ENCODE measurements at places on chromosomes 12 and 14.

DNA sequence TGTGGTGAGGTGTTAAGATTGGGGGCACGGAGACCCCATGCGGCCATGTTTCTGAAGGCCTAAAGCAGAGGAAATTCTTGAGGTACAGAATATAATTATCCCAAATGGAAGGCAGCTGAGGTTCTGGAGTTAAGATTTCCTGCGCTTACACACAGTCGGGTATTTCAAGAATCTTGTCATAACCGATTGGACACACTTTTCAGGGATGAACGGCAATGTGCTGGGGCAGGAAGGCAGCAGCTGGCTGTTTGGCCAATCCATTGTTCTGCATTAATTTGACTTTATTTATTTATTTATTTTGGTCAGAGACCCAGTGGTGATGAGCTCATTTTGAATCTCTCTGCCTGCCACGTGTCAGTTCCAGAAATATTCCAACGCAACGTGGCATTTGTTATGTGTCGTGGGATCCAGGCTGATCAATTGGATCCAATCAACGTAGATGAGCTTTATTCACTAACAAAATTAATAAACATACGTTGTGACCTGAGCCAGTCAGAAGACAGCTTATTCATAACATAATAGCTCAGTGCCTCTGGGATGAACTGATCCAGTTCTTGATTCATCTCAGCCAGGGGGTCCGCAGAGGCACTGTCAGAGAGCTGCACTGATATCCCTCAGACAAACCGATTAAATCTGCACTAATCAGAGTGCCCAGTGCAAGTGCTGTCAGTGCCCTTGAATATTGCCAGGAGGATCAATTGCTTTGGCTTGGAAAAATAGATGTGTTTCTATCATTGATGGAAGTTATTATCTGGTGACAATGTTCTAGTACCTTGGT lies 181.0 kb downstream of the KTN1 start:
- no peak for DNase-seq

GRCh38 chr12:13243516-13244070 lies 47.1 kb downstream of the EMP1 start:
- no peak for DNase-seq

- no peak for DNase-seq
Observed at GRCh38 chr14:73472185-73473114, 14.1 kb upstream of the NUMB start.

DNA sequence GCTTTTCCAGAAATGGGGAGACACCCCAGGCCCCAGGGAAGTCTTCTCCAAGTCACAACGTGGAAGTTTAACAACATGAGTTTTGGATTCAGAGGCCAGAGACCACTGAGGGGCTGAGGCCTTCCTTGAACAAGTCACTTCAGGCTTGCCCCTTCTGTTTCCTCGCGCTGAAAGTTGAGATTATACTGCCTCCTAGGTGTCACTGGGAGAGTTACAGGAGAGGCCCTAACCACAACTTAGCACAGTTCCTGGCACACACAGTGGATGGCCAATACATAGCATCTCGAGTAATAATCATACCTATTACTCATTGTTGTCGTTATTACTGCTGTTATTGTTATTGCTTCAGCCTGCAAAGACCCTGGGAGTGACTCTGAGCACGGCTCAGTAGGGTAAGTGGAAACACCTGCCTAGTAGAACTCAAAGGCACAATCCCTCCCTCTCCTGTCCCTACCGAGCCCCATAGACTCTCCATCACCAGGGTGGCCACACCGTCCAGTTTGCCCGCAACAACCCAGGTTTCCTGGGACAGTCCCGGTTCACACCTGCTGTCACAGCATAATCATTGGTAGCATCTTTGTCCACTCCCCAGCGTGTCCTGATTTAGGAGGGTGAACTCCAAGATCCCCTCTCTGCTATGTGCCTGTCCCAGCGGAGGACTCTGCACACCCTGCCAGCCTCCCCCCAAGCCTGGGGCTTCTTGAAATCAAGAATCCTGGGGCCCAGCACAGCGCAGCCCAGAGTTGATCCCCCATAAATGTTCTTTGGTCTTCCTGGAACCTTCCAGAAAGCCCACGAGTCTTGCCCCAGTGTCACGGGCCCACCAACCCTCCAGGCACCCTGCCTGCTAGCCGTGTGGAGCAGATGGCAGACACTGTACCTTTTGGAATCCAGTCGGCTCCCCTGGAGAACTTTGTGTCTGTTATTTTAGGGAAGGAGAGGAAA lies 85.0 kb downstream of the SYNE3 start:
- DNase-seq: no peak

DNA sequence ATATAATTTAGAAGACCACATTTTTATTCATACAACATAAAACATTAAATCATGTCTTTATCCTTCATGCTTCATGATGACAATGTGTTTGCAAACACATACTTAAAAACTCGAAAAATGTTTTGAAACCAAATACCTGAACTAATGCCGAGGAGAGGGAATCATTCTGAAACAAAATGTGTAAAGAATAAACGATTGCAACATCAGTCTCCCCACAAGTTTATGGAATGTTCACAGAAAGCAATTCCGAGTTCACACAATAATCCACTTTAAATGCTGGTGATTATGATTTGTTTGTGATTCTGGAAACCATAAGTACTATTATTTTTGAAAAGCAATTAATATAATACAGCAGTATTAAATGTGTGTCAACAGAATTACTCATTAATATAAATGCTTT lies 84.5 kb upstream of the PDZRN4 start:
- no peak for DNase-seq
